ENCODE measurements at places on chromosomes 7 and 10. TPM values are rescaled to one million over a fixed set of nuclear protein-coding genes. Genes with fewer than 3 reads are reported as not detected.

MBL2 gene
- total RNA-seq: not detected

SLC18A3 gene
- not detected for total RNA-seq

PLEKHS1 gene
- total RNA-seq: not detected

FERD3L gene
- not detected for total RNA-seq

CALCR gene
- total RNA-seq: not detected

ZDHHC6 gene
- total RNA-seq: 47.8 TPM

ZNF487 gene
- total RNA-seq: 2.7 TPM

APBB1IP gene
- total RNA-seq: 43.1 TPM

- no peak for DNase-seq
Observed at GRCh38 chr7:25823571-25823970, 328.4 kb upstream of the NFE2L3 start.

GRCh38 chr10:11125004-11125403 is 107.3 kb downstream of the CELF2 start:
- DNase-seq: no peak

DNA sequence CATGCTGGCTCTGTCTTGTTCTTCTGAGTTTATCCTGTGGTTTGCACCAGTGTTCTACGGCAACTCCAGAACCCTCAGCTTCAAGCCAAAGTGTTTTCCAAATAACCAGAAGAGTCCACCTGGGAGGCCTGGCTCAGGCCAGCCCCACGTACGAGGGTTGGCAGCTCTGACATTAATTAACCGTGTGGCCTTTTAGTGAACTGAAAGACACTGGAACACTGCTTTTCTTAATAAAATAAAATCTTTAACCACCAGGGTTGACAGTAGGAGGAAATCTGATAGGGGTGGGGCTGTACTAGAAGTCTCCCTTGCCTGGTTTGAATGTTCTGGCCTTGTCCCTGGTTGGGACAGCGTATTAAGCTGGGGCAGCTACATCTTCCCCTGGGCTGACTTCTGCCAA is 64.9 kb downstream of the SYPL1 start:
- DNase-seq: no peak

GRCh38 chr7:137206770-137207169 is 136.8 kb downstream of the PTN start:
- DNase-seq: no peak

GRCh38 chr7:39005036-39005435 is 27.3 kb downstream of the POU6F2 start:
- no peak for DNase-seq

GRCh38 chr10:5533098-5533731 is 8.5 kb downstream of the CALML3 start:
- peak; percentile 46 for DNase-seq

DNA sequence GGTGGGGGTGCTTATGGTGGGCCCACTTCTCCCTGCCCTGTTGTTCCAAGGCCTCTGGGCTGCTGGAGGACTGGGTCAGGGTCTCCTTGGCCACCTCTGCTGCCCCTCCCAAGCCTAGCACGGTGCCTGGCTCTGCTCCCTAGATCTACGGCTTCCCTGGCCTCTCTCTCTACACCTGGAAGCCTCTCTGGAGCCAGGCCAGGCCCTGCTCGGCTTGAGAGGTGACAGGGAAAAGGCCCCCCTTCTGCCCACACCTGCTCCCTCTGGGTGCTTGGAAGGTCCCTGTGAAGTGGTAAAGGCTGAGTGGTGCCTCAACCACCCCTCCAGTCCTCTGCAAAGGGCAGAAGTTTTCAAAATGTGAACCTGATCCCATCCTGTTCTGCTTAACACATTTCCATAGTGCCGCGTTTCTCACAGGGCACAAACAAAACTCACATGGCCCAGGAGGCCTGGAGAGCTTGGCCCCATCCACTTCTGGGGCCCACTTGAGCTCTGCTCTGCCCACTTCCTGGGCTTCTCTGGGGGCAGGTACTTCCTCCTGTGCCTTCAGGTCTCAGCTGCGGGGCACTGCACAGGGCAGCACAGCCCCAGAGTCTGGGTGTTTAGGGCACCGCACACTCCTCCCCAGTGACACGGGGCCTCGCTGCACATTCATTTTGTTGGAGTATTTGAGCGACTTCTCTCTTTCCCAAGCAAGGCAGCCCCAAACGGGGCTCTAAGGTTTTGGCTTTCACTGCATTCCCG is 169.9 kb downstream of the PIP4K2A start:
- DNase-seq: no peak

DNA sequence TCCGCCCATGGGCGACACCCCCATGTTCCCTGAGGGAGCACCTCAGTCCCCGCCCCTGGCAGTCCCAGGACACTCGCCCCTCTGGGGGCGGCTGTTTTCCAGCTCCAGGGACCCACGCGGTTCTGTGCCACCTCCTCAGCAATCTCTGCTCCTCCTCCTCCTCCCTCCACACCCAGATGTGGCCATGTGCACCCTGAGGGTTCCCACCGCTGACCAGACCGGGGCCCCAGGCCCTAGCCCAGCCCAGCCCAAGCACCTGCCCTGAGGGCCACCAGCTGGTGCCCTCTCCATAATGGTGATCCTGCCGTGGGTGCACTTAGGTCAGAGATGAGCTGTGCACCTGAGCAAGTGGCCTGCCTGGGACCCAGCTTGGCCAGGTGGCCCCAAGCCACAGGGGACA is 25.1 kb downstream of the AP5Z1 start:
- DNase-seq: no peak

- no peak for DNase-seq
Observed at GRCh38 chr10:53071505-53072125, 299.0 kb upstream of the MBL2 start.

DNA sequence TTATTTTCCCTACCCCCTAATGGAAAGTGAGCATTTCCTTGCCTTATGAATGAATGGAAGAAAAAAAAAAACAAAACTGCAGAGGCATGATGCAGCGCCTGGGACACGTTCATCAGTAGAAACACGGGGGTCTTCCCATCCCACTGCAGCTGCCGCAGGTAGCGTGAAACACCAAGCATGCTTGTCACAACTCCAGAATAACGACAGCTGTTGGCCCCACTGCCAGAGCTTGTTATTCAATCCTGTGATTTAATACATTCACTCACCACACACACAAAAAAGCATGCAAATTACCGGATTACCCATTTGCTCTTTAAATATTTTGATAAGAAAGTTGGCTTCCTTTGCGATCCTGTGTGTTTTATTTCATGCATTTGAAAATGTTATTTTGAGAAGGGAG is 48.4 kb upstream of the GNA12 start:
- no peak for DNase-seq

- no peak for DNase-seq
Observed at GRCh38 chr10:46236941-46237681, 49.7 kb upstream of the ANTXRL start.

- no peak for DNase-seq
Observed at GRCh38 chr7:46233585-46234329, 312.7 kb upstream of the IGFBP3 start.

GRCh38 chr10:122269059-122269687 is 1.9 kb upstream of the BTBD16 start:
- no peak for DNase-seq

- DNase-seq: no peak
Observed at GRCh38 chr10:49819234-49819958, 57.3 kb upstream of the OGDHL start.

GRCh38 chr10:33153968-33154327 is 180.5 kb downstream of the NRP1 start:
- no peak for DNase-seq

GRCh38 chr10:80462981-80463741 is 9.1 kb downstream of the TSPAN14 start:
- DNase-seq: no peak

DNA sequence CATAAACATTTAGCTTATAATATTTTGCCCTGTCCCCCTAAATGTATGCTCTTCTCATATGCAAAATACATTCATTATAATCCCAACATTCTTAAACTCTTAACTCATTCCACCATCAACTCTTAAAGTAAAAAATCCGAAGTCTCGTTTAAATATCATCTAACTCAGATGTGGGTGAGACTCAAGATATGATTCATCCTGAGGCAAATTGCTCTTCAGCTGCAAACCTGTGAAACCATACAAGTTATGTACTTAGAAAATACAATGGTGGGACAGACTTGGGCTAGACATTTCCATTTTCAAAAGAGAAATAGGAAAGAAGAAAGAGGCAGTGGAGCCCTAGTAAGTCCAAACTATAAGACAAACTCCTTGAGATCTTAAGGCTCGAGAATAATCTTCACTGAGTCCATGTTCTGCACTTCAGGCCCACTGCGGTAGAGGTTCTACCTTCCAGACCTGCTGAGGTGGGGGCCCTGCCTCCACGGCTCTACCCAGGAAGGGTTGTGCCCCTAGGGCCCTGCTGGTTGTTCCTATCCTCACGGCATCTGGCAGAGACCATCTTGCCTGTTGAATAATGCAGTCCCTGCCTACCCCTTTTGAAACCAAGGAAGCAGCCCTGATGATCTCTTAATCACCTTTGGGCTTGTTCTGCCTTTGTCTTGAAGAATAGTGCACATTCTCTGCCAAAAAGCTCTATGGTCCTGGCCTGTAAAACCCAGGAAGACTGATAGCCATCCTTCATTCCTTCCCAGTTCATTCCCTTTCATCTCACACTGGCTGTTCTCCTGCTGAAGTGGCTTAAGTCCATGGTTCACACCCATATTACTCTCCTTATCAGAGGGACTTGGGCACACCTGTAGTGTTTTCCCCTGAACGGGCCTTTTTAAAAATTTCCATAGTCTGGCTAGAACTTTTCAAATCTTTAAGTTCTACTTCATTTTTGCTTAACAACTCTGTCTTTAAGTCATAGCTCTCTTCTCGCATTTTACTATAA is 37.3 kb downstream of the INPP5F start:
- no peak for DNase-seq

GRCh38 chr7:155002411-155003091 is 373 bp downstream of the PAXIP1 start:
- DNase-seq: peak; percentile 61

GRCh38 chr7:142445019-142445686 is 187.3 kb upstream of the PRSS58 start:
- DNase-seq: peak; percentile 47

- no peak for DNase-seq
Observed at GRCh38 chr7:24576171-24577025, 3.1 kb downstream of the PALS2 start.

DNA sequence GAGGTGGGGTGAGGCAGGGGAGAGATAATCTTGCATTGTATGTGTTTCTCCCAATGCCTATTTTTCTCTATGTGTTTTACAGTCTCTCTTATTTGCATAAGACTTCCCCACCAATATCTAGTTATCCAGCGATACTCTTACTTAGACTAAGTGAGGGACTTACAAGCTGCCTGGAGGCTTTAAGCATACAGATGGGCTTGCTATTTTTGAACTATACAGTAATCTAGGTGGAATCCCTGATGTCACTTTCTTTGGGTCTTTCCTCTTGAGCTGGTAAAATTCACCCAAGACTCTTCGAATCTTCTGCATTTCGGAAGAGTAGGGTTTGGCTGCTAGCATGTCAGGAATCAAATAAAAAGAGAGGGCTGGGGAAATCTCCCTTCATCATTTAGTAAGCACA is 76.6 kb downstream of the NDUFB2 start:
- DNase-seq: no peak

DNA sequence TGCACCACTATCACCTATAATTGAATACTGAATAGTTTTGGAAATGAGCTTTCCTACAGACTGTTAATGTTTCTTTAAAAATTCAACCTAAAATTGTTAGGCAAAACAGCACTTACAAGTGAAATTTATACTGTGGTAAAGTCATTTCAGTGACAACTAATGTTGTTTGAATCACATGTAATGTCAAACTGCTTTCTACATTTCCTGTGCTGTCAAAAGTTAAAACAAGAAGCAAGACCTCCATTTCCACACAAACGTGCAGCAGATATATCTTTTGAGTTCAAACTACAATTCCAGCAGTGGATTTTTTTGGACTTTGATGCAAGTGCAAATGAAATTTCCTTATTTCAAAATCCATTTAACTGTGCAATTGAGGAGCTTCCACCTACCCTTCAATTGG is 199.8 kb downstream of the RNLS start:
- no peak for DNase-seq

GRCh38 chr10:69439813-69440506 is 11.3 kb upstream of the TSPAN15 start:
- no peak for DNase-seq

GRCh38 chr7:3482147-3482921 is 181.3 kb downstream of the SDK1 start:
- DNase-seq: no peak

DNA sequence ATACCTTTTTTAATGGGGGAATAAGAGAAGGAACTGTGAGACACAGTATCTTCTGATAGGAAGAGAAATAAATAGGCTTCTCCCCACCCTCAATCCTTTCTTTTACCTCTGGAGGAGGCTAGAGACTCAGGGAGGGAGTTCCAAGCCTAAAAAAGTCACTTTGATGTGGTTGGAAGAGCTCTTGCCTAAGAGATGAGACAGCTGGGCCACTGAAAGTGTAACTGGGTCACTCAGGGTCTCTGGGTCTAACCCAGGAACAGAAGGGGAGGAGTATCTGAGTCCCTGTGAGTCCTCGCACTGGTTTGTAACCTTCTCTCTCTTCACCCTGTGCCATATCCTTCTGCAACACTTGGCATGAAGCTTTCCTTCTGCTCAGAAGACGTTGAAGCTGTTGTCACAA is 222.9 kb upstream of the AGK start:
- DNase-seq: no peak

DNA sequence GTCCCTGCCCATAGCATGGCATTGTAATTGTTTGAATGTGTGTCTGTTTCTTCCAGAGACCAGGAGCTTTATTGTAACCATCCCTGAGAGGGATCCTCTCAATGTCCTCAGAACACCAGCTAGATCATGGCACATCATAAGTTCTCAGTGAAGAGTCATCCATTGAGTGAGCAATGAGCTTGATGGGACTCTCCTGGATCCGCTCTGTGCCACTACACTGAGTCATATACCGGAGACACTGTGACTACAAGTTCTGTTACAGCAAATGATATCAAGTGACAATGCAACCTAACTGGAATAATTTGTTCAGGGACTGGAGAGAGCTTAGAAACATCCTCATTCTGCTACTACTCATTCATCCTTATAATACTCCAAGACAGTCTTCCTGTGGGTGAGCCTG is 25.1 kb downstream of the MRPS24 start:
- DNase-seq: no peak

DNA sequence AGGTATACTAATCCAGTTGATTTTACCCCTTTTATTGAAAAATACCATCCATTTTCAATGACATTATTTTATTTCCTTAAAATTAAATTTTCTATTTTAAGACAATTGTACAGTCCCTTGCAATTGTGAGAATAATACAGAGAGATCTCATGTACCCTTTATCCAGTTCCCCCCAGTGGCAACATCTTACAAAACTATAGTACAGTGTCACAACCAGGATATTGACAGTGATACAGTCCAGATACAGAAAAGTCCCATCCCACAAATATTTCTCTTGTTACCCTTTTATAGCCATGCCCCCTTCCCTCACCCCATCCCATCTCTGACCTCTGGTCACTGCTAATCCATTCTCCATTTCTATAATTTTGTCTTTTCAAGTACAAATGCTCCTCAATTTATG is 18.5 kb downstream of the ELFN1 start:
- DNase-seq: no peak

- DNase-seq: no peak
Observed at GRCh38 chr7:98265841-98266271, 13.8 kb upstream of the TECPR1 start.
